ENCODE measurements at places on chromosomes 7 and 10.

DNA sequence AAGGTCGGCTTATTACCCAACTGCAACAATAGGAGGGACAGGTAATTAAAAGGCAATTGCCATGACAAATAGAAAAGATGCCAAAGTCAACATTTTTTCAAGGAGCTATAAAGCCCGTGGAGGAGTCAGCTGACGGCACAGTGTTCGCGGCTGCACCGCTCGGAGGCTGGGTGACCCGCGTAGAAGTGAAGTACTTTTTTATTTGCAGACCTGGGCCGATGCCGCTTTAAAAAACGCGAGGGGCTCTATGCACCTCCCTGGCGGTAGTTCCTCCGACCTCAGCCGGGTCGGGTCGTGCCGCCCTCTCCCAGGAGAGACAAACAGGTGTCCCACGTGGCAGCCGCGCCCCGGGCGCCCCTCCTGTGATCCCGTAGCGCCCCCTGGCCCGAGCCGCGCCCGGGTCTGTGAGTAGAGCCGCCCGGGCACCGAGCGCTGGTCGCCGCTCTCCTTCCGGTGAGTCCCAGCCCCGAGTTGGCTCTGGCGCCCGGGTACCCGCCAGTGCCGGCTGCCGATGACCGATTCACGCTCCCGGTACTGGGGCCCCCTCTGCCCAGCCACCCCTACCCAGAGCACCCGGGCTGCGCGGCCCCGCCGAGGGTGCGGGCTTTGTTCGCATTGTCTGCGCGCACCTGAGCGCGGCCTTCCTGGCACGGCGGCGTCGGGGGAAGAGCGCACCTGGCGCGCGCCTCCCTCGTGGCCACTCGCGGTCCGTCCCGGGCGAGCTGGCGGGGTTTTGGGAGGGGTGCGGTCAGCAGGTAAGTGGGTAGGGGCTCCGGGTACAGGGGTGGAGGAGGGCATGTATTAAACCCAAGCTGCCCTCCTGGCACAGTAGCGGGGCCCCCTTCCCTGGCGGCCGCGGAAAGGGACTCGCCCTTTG, at the start of gene VWA2:
Gene VWA2 (plus strand): TSS at position 138 of the 877 bp plus-strand sequence. CDS start 9,460 bp downstream, outside the sequence.
- peak; percentile 26 for DNase-seq

DNA sequence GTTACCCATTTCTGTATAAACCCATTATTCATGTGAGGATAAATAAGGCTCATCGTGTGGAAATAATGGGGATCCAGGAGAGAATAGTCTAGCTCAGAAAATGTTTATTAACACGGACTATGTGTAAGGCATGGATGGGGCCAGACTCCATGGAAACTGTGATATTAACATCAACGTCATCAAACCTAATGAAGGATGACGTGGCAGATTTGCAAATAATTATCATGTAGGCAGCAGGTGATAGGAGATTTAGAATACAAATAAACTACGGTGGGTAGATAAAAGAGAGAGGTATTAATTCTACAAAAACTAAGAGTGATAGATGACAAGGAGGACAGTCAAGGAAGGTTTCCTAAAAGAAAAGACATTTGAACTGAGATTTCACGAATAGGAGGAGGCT, 592.2 kb downstream of the REEP3 start:
- DNase-seq: no peak

- peak; percentile 87 for DNase-seq
Observed at GRCh38 chr7:87219545-87220025, at the start of gene TMEM243. Gene TMEM243 (minus strand): TSS chr7:87219732. CDS start chr7:87219503, 229 bp downstream.

GRCh38 chr10:67086327-67087134, 160.7 kb downstream of the LRRTM3 start:
- no peak for DNase-seq

- DNase-seq: no peak
Observed at GRCh38 chr7:51727441-51727840, 410.8 kb upstream of the COBL start.

- no peak for DNase-seq
Observed at GRCh38 chr10:43109671-43110249, 28.5 kb upstream of the CSGALNACT2 start.

DNA sequence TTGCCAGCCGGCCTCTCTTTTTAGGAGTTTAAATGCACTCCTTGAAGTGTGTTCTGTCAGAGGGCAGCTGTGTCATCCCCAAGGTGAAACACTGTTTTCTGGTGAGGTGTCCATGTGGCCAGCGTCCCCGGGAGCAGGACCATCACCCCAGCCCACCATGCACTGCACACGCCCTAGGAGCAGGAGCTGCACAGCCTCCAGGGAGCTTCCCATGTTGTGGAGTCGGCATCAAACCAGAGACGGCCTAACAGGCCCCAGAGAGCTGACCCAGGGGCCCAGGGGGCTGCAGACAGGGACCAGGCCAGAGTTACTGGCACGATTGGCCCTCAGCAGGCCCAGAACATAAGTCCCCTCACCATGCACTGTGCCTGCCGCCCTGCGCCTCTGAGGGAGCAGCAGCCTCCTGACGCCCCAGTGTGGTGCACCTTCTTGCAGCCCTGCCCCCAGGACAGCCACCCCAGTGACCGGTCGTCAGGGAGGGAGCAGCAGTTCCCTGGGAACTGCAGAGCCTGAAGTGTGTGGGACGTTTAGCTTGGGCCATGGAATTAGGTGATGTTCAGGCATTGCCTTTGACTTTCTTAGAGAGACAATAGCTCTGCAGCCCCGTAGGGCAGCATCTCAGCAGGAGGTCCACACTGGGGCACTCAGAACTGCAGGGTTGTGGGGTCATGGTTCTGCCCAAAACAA, 97.9 kb downstream of the NKX6-2 start:
- no peak for DNase-seq

DNA sequence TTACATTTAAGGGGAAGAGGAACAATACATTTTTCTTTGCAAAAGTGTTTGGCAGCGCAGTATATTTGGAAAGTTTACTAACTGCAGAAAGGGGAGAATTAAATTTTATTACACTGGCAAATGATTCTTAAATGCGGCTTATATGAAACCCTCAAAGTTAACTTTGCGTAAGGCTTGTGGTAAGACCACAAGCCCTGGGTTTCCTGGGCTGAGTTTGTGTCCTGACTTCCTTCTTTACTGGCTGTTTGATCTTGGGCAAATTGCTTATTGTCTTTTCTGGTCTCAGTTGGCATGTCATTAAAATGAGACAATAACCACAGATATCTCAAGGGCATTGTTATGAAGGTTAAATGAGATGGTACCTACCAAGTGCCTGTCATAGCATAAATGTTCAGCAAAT, 106.8 kb downstream of the GLRX3 start:
- no peak for DNase-seq

GRCh38 chr7:40680657-40681056, 545.9 kb downstream of the SUGCT start:
- DNase-seq: no peak

- DNase-seq: no peak
Observed at GRCh38 chr7:14859267-14859666, 43.3 kb downstream of the DGKB start.

- DNase-seq: no peak
Observed at GRCh38 chr7:92092210-92092609, 42.1 kb downstream of the CYP51A1 start.

DNA sequence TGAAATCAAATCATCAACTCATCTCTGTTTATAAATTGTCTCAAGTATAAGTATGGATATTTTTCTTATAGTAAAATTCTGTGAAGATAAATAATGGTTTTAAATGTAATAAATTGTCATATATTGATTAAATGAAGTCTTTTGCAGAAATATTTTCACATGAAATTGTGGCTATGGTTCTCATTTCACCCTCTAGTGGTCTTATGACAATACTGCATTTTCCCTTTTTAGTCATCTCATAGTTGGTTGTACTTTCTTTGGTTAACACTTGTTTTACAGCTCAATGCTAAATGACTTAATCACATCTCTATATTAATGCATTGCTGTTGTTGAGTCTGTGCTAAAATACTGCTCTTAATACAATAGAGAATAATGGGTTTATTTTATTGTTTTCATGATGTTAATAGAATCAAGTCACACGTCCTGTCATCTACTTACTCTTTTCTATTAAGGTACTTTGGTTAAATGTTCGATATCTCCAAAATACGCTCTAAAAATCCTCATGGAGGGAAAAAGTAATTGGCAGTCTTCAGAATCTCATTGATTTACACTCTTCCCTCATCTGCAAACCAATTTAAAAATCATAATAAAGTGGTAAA, 38.0 kb upstream of the CACNA2D1 start:
- no peak for DNase-seq

- peak; percentile 66 for DNase-seq
Observed at GRCh38 chr10:4656576-4657194, 169.3 kb upstream of the AKR1E2 start.

GRCh38 chr7:8751557-8752231, 318.3 kb downstream of the NXPH1 start:
- no peak for DNase-seq

DNA sequence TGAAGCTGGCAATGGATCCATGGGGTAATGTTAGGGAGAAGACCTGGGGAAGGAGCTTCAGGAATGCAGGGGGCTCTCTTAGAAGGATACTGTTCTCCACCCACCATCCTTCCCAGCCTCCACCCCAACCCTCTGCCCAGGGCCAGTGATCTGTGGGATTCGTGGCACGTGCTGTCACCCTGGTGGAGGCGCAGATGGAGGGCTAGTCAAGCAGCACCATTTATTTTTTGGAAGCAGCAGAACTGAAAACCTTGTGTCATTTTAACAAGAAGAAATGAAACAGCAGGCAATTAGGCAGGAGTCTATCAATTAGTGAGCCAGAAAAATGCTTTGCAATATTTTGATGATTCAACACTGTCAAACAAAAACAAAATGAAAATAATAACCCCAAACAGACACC, 155.9 kb downstream of the SH2D4B start:
- DNase-seq: no peak

DNA sequence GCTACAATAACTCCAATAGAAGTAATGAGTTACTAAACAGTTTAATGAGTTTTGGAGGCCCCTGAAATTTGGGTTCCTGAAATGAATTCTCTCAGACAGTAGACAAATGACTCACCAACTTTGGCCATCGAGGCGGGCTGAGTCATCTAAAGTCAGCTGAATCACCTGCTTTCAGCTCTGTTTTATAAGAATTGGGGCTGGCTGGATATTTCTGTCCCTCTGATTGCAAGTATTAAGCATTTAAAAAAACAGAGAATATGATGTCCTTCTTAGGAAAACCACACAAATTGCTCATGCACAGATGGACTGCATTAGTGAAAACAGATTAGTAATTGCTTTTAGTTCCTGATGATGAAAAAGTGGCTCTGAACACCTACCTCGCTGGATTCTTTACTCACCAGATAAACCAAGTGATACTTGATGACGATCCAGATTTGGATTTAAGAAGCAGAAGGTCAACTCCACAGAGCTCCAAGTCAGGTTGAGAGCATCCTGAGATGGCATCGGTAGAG, 59.1 kb downstream of the ZNF365 start:
- DNase-seq: peak; percentile 52

DNA sequence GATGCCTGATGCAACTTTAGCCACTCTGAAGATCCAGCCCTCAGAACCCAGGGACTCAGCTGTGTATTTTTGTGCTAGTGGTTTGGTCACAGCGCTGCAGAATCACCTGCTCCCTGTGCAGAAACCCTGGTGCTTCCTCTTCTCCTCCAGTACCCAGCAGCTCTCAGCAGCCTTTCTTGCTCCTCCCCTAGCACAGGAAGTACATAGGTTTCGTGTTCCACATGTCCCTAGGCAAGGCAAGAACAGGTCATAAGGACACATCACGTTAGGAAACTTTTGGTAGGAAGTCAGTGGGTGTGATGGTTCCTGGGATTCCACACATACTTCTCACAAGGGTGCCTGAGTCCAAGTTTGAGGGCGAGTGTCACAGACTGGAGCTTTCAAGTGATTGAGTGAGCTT, 167.9 kb upstream of the PRSS1 start:
- DNase-seq: peak; percentile 40

- no peak for DNase-seq
Observed at GRCh38 chr7:155680124-155680523, 35.7 kb downstream of the RBM33 start.

GRCh38 chr7:93858857-93859256, 31.7 kb downstream of the TFPI2 start:
- DNase-seq: no peak

- no peak for DNase-seq
Observed at GRCh38 chr10:129887986-129888783, 75.9 kb downstream of the EBF3 start.

GRCh38 chr7:37832194-37832593, 16.2 kb upstream of the NME8 start:
- peak; percentile 5 for DNase-seq

DNA sequence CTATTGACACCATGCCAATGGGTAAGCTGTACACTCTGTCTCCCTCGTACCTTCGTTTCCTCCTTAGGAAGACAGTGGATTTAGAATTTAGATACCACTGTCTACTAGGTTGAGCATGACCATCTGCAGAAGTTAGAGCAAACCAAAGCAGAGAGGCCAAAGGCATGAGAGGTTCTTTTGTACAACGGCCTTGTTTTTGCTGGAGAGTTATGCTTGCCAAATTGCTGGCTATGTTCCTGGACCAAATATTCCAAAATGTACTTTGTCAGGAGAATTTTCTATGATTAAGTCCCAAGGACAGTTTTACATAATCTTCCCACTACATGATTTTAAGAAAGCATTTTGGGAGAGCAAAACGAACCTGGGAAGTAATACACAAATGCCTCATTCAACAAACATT, 47.9 kb upstream of the PLCE1 start:
- no peak for DNase-seq

GRCh38 chr7:19397911-19398310, 252.7 kb upstream of the FERD3L start:
- no peak for DNase-seq

- DNase-seq: no peak
Observed at GRCh38 chr10:119138346-119139306, 26.9 kb downstream of the SFXN4 start.

GRCh38 chr7:104328970-104329825, 795 bp downstream of the LHFPL3 start:
- no peak for DNase-seq

GRCh38 chr10:124039483-124040013, 53.9 kb downstream of the CHST15 start:
- no peak for DNase-seq

GRCh38 chr10:88070080-88070880, 206.9 kb downstream of the PTEN start:
- DNase-seq: no peak

- DNase-seq: no peak
Observed at GRCh38 chr10:43042503-43043341, 34.1 kb upstream of the RET start.

DNA sequence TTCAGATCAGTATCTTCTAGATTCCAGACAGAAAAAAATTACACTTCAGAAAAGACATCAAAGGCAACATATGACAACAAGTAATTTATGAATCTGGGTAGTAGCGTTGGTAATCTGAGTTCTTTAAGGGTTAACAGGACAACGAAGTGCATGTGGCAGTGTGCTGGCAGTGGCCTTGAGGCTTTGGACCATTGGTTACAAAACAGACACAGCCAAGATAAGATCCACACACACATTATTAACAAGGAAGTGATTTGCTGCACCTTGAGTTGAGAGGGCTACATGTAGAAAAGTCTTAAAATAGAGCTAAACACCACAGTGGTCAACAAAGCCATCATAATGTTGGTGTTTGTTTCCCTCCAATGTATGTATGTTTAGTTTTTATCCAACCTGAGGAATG, 40.6 kb downstream of the AKR1D1 start:
- DNase-seq: no peak

Measured in CD4-positive, alpha-beta T cell treated with Interleukin-17A for 4 hours (primary cell).